ENCODE measurements at places on chromosomes 1 and 21.

- DNase-seq, result no peak
These were observed 15.7 kb downstream of the OR2B11 start for GRCh38 chr1:247442164-247442563.

DNA sequence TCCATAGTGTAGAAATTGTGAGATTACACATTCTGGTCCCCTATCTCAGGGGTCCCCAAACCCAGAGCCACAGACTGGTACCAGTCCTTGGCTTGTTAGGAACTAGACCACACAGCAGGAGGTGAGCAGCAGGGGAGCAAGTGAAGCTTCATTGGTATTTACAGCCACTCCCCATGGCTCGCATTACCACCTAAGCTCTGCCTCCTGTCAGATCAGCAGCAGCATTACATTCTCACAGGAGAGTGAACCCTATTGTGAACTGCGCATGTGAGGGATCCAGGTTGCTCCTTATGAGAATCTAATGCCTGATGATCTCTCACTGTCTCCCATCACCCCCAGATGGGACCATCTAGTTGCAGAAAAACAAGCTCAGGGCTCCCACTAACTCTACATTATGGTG lies 229.7 kb upstream of the IRF2BP2 start:
- no peak for DNase-seq

DNA sequence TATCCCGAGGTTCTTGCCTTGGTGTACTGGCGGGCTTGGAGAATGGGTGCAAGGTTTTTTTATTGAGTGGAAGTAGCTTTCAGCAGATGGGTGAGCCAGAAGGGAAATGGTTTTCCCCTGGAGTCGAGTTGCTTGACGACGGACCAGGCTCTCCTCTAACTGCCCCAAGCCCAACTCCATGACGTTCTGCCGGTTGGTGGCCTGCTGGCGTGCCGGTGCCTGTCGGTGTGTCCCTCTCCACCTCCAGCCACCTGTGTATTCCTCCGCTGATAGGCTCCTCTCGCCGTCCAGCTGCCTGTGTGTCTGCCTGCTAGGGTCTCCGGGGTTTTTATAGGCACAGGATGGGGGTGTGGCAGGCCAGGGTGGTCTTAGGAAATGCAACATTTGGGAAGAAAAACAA lies 34.3 kb upstream of the PTGFRN start:
- DNase-seq, result no peak

DNA sequence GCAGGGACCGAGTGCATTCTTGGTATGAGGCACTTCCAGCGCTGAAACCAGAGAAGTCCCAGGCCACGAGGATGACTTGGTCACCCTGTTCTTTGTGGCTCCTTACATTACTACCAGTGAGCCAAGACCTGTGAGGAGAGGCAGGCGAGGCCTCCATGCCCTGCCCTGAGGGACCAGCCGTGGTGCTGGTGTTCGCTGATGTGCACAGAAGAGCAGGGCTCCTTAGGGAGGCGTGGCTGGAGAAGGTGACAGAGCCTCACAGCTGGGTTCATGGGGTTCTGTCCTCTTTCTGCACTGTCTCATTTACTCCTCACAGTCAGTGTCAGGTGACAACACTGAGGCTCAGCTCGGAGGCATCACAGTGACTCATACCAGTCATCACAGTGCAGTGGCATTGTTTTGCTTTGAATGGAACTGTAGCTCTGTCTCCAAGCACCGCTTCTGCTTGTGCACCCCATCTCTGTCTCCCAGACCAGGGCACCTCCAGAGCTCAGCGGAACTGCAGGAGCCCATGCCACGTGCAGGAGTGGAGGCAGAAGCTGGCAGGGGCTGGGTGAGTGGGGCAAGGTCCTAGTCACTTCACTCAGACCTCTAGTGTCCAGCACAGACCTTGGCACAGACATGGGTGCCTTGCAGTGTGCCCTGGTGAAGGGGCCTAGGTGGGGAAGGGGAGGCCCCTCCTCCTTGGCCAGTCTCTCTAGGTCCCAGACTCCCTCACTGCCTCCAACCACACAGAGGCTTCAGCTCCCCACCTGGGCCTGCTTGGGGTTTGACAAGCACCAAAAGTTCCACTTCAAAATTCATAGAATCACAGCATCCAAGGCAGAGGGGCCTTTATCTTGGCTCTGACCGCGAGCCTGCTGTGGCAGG lies 310.9 kb downstream of the MATN1 start:
- peak; percentile 16 for DNase-seq

- DNase-seq, result no peak
These were observed 5.9 kb upstream of the SLX9 start for GRCh38 chr21:44933918-44934260.

GRCh38 chr1:171611306-171611705 lies 10.7 kb upstream of the MYOCOS start:
- no peak for DNase-seq

DNA sequence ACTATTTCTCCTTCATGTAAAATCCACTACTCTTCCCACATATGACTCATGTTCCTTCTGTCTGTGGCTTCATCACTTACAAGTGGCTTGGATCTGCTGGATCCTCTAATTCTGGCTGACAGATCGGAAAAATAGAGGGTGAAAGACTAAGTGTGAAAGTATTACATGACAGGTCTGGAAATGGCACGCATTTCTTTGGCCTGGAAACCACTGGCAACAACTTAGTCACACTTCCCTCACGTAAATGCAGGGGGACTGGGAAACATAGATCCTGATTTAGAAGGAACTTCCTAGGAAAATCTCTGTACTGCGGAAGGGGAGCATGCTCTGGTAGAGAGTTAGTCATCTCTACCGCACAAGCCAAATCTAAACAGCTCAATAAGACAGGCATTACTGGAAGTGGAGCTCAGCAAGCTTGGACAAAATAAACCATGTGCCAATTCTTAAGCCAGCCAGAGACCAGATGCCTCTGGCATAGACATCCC lies 305.4 kb upstream of the PTBP2 start:
- no peak for DNase-seq
